ENCODE measurements at places on chromosomes 6 and 20. TPM values are rescaled to one million over a fixed set of nuclear protein-coding genes. Genes with fewer than 3 reads are reported as not detected.

The CLIC5 gene
- total RNA-seq, result 2.5 TPM

The ADGRF5 gene
- 7.9 TPM for total RNA-seq

The APOM gene
- 0.98 TPM for total RNA-seq

The GDAP1L1 gene
- total RNA-seq, result 98.6 TPM

The DEF6 gene
- 0.49 TPM for total RNA-seq

The GUCA1A gene
- 1.2 TPM for total RNA-seq

The GNAS-AS1 gene
- 0.49 TPM for total RNA-seq

The COL11A2 gene
- 1.2 TPM for total RNA-seq

The HTR1B gene
- 2.2 TPM for total RNA-seq

The DLL1 gene
- total RNA-seq, result 9.1 TPM
